Common myeloid progenitor, CD34-positive (primary cell): ENCODE measurements at places on chromosomes 7 and 10.

- DNase-seq, result no peak
Observed at GRCh38 chr10:96272316-96273280, 1.2 kb upstream of the BLNK start.

- no peak for DNase-seq
Observed at GRCh38 chr10:125801574-125801973, 21.5 kb downstream of the UROS start.

DNA sequence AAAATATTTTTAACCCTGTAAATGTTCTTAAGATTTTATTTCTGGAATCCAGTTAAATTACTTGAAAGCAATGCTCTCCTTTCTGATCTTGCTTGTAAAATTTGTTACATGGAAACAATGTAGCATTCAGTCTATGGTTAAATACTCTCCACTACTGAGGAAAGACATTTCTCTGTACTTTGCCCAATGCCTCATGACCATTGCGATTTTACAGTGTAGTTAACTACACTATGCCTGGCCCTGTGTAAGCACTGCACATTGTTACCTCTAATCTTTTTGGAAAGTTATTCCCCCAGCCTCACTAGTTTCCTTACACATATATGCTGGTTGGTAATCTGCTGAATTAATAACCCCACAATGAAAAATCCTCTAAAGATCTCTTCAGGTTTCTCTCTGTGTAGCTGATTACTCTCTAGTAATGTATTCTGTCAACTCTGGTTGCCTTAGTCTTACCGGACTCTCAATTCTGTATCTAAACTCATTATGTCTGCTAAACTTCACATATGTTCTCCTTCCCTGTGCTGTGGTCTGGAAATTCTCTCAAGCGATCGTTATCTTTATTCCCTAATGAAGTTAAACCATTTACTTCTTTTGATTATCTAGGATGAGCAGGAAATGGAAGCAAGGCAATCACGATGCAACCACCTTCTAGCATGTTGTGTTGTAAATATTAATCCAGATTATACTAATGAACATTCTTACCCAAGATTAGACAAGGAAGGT, 58.7 kb upstream of the TMEM106B start:
- DNase-seq, result no peak

DNA sequence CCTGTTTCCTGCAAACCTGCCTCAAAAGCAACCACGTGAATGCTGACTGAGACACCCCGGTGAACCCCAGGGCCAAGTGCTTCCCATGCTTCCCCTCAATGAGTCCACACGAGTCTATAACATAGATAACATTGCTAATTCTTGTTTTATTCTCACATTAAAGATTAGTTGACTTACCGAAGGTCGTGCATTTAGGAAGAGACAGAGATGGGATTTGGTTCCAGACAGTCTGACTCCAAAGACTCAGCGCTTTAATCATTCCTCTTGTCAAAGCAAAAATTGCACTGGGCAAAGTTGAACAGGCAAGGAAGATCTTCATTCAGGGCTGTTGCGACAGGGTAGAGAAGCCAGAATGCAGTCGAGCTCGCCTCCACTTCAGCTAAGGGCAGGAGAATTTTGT, 435.6 kb upstream of the C7orf33 start:
- no peak for DNase-seq

GRCh38 chr7:93150200-93150835, 2.1 kb upstream of the SAMD9L start:
- no peak for DNase-seq

DNA sequence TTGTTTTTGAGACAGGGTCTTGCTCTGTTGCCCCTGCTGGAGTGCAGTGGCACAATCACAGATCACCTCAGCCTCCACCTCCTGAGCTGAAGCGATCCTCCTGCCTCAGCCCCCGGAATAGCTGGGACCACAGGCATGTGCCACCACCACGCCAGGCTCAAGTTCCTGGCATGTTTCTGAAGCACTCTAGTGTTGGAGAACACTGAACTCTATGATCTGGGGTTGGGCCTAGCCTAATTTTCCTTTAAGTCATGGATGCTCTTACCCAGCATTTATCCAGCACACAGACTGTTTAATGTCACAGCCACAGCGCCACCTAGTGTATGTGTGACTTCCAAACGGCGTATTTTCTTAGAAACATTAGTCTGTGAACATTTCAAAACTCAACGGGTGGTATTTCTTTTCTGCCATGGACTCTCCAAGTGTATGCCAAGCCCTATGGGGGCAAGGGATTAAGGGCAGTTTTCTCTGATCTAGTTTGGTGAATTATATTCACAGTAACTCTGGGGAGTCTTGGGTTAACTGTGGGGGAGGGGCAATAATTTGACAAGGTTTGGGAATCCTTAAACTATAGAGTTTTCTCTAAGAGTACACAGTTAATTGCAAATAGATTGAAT, 91.8 kb downstream of the CREM start:
- peak; percentile 95 for DNase-seq

GRCh38 chr10:99235658-99236626, at the start of gene HPSE2:
Gene HPSE2 (minus strand): TSS chr10:99235852.
- no peak for DNase-seq

DNA sequence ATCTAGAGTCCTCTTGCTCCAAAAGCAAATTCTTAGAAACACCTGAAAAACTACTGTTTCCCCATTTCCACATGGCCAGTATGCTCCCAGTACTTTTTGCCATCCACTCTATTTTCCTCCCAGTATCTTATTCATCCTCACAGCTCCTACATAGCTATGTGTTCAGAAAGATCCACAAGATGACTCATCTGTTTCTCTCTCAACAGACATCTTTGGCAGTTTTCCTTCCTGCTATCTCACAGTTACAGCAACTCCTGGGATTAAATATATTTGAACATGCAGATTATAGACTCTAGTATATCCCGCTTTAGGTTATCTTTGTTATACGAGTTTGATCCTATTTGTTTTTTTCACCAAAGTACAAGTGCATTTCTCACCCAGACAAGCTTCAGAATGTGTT, 675.6 kb upstream of the POT1 start:
- peak; percentile 7 for DNase-seq

GRCh38 chr10:118264838-118265470, 77.2 kb downstream of the FAM204A start:
- DNase-seq, result no peak

DNA sequence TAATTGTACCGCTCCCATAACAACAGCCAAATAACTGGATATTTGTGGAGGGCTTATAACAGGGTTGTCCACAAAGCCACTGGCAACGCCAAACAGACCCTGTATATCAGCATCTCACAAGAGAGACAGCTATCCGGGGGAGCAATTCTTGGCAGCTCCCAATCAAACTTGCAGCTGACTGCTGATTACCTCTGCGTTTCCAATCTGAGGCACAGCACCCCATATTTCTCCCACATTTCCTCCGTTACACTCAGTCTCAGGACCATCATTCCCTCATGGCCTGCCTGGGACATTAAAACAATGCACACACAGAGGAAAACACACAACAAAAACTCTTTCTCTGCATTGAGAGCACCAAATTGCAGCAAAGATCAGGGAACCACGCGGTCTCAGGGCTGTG, 67.8 kb upstream of the SDK1 start:
- no peak for DNase-seq

DNA sequence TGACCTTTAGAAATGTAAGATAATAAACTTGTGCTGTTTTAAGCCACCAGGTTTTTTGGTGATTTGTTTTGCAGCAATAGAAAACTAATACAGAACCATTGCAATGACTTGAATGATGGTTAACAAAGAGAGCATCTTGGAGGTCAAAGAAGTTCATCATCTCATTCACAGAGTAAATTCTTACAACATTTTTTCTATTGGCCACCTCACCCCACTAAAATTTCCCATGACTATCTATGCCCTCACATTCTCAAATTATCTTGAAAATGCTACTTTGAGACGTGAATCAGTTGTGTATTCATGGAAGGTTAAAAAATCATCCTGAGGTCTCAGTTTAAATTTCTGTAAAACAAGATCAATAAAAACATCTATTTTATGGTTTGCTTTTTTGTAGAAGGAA, 754.2 kb downstream of the SORCS1 start:
- DNase-seq, result no peak

DNA sequence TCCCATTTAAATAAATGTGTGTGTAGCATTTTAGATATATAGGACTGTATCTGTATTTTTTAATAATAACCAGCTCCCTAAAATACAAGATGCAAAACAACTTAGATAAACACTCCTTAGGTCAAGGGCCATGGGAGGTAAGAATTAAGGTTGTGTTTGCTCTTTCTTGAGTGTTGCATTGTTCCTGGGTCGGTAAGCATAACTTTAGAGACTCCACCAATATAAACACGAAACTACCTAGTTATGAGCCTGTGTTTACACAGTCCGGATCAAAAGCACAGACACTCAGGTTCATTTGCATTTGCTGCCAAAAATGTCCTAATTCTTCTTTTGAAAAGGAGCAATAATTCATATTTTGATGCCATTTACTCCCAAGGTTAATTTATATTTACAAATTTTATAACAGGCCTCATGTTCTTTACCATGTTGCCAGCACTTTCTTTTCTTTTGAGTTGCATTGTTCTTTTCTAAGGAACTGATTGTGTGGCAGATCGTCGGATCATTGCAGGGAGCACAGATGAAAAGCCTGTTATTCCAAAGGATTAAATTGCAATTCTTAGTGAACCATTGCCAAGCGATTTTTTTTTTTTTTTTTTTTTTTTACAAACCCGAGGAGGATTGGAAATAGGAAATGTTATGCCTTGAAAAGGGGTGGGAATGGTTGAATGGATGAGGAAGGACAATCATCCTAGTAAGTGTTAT, 45.8 kb upstream of the GLCCI1 start:
- no peak for DNase-seq

GRCh38 chr7:71480791-71481190, 348.8 kb downstream of the GALNT17 start:
- no peak for DNase-seq
